Myometrial cell (primary cell): ENCODE measurements at places on chromosomes 4 and X. TPM values are rescaled to one million over a fixed set of nuclear protein-coding genes. Genes with fewer than 3 reads are reported as not detected.

NSUN7 gene
- total RNA-seq: not detected in 2 replicates

ZDHHC15 gene
- not detected in 2 replicates for total RNA-seq

PFKFB1 gene
- total RNA-seq: 0.18 TPM in 1 of 2 replicates, not detected in the other

UBQLN2 gene
- 15.6 and 16.4 TPM in 2 replicates for total RNA-seq

DRD5 gene
- total RNA-seq: not detected in 2 replicates

RAB9A gene
- total RNA-seq: 23.6 and 48.7 TPM in 2 replicates

FAM47E gene
- under 0.01 and 0.86 TPM in 2 replicates for total RNA-seq

DCTD gene
- 115 and 135 TPM in 2 replicates for total RNA-seq

ACE2 gene
- not detected in 2 replicates for total RNA-seq

CSAG3 gene
- total RNA-seq: not detected in 2 replicates

IL3RA gene
- not detected in 2 replicates for total RNA-seq

ENPEP gene
- under 0.01 and 2.3 TPM in 2 replicates for total RNA-seq

PDHA2 gene
- not detected in 2 replicates for total RNA-seq

PNMA3 gene
- not detected in 2 replicates for total RNA-seq

GYG2 gene
- total RNA-seq: 2.1 and 8.1 TPM in 2 replicates

KLB gene
- total RNA-seq: not detected in 2 replicates

DCLK2 gene
- 1.2 and 3.5 TPM in 2 replicates for total RNA-seq

ODAPH gene
- total RNA-seq: not detected in 2 replicates

S100G gene
- total RNA-seq: not detected in 2 replicates

CXXC4 gene
- total RNA-seq: under 0.01 TPM in 1 of 2 replicates, not detected in the other

WAS gene
- total RNA-seq: 0.58 TPM in 1 of 2 replicates, not detected in the other
